Right kidney (tissue), 9 donors: ENCODE measurements at places on chromosomes 1 and 21.

GRCh38 chr1:171372418-171373084 is 58.6 kb downstream of the FMO4 start:
- DNase-seq: no peak

DNA sequence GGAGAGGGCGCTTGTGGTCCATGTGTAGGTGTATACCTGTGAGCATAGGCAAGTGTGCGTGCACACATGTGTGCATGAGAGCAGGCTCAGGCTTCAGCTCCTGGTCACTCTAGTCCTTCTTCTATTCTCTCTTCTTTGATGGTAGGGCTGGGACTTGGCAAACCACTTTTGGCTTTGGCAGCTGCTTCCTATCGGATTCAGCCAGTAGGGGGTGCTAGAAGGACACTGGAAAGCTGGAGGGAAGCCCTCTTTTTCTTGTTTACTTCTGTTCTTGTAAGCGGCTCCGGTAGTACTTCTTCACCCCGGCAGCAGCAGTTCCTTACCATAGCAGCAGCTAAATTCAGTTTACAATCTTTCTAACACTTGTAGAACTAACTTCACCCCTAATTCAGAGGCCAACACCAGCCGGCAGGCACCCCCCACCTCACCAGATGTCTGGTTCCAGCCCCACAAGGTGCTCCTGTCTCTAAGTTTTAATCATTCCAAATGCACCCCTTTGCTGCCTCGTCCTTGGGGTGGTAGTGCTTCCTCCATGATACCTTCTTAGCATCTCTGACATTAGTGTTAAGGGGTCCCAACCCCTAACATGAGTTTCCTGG is 25.1 kb downstream of the NENF start:
- DNase-seq: no peak

DNA sequence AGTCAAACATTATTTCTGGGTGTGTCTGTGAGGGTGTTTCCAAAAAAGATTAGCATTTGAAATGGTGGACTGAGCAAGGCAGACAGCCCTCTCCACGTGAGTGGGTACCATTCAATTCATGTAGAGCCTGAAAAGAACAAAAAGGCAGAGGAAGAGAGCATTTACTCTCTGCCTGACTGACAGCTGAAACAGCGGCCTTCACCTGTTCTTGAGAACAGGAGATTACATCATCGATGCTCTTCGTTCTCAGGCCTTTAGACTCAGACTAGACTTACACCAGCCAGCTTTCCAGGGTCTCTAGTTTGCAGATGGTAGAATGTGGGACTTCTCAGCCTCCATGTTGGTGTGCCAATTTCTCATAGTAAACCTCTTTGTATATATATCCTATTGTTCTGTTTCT is 302.3 kb downstream of the BACH1 start:
- no peak for DNase-seq

- no peak for DNase-seq
Measured at GRCh38 chr1:26287033-26287711, 7.3 kb downstream of the SH3BGRL3 start.

DNA sequence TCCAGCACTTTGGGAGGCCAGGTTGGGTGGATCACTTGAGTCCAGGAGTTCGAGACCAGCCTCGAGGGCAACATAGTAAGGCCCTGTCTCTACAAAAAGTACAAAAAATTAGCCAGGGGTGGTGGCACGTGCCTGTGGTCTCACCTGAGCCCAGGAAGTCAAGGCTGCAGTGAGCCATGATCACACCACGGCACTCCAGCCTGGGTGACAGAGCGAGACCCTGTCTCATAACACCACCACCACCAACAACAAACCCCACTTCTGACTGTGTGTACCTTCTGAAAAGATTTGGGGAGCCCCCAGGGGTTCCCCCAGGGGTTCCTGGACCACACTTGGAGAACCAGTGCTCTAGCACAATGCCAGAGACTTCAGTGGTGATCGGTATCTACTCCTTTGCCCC is 29.9 kb downstream of the NUAK2 start:
- DNase-seq: no peak

GRCh38 chr1:68384321-68384813 is 65.4 kb downstream of the RPE65 start:
- no peak for DNase-seq

DNA sequence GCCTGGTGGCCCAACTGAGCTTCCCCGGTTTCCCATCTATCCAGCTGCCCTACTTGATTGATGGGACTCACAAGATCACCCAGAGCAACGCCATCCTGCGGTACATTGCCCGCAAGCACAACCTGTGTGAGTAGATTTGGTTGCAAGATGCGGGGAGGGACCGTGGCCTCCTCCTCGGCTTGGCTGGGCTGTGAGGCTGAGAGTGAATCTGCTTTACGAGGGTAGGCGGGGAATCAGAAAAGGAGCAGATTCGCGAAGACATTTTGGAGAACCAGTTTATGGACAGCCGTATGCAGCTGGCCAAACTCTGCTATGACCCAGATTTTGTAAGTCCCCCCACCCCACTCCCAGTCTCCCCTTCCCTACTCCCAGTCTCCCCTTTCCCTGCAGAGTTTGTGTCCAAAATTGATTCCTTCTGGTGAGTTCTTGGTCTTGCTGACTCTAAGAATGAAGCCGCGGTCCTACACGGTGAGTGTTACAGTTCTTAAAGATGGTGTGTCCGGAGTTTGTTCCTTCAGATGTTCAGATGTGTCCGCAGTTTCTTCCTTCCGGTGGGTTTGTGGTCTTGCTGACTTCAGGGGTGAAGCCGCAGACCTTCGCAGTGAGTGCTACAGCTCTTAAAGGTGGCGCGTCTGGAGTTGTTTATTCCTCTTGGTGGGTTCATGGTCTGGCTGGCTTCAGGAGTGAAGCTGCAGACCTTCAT is 1.5 kb downstream of the GSTM2 start:
- no peak for DNase-seq

DNA sequence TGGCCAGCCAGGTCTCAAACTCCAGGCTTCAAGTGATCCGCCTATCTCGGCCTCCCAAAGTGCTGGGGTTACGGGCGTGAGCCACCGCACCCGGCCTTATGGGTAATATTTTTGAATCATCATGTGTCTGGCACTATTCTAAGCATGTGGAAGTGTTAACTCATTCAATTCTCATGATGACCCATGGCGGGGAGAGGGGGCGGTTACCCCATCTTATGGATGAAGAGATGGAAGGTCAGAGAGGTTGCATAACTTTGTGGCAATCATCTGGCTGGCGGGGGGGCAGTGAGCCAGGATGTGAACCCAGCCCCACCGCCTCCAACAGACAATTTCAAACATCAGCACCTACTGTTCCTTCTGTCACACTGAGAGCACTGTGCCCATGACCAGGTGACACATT is 11.5 kb upstream of the TAS1R2 start:
- no peak for DNase-seq

DNA sequence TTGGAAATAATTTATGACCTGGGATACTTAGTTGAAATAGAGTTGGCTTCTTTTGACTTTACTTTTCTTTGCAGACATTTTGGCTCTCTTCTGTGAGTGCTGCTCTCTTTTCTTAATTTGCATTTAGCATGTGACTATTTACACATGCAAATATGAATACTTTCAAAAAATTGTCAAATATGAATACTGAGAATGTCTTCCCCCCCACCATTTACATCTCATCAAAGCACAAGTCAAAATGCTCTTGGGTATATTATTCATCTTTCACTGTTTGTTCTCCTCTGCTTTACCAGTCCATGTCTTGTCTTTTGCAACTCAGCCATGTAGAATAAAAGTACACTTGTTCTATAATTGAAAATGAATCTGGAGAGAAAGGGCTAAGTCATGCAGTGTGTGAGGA is 126.5 kb downstream of the HHIPL2 start:
- no peak for DNase-seq

GRCh38 chr1:171622152-171622462 is at the start of gene MYOCOS:
TSS of gene MYOCOS (plus strand) at chr1:171622243. CDS start at chr1:171623884, 1,641 bp downstream.
- no peak for DNase-seq

GRCh38 chr1:213389061-213389581 is 338.1 kb downstream of the RPS6KC1 start:
- DNase-seq: no peak

DNA sequence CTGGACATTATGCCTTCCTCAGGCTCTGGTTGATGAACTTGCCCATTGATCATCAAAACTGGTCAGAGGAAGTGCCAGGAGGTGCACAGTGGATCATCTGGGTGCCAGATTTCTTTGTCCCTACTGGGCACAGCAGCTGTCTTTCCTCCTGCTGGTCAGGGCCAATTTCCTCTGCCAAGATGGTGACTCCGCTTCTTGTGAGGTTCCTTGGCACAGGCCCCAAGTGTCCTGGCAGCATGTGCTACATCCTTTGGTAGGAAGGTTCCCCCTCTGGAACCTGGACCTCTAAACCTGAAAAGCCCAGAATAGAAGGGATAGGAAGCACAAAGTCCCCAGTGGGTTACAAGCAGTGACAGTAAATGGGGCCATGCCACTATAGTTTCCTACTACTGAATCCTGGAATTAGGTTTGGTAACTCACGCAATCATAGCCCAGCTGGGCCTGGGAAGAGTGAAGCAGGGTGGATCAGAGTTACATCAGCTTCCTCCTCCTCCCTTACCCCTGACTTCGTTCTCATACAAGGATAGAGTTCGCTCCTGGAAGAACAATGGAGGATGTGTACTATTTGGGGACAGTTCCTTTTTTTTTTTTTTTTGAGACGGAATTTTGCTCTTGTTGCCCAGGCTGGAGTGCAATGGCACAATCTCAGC is 147.1 kb downstream of the CNIH3 start:
- DNase-seq: no peak

DNA sequence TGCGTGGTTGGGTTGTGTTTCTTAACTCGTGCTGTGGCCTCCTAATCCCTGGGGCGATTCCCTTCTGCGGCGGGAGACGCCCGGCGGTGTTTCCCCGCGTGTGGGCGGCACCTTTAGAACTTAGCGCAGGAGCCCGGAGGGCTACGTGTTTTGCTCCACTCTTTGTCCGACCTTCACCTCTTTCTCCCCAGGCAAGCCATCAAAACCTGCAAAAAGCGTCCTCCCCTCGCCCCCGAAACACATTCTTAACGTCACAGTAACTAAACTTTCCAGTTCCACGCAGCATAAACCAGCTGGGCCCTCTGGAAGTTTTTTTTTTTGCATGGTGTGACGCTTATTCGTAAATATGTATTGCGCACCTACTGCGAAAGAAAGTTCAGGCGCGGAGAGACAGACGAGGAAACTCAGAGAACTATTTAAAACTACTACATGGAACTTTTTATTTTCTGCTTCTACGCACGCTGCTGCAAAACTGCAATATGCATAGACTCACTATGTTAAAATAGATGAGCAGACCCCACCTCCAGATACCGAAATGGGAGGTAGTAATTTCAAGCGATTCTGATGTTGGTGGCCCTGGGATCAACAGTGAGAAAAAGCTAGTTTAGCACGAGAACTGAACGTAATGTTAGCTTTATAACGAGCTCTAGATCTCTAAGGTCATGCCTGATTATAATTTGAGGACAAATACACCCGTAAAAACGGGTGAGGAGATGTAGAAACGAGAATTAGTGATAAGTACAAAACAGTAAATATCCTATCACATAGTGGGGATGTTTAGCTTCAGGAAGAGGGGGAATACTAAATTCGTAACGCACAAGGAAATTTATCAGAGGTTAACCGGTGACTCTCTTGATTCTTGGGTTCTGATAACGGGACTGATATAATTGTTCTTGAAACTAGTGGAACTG is 920 bp downstream of the MTR start:
- DNase-seq: no peak

- DNase-seq: no peak
Measured at GRCh38 chr1:96688767-96689166, 32.8 kb upstream of the PTBP2 start.

GRCh38 chr21:42156690-42157605 is 62.0 kb upstream of the ABCG1 start:
- no peak for DNase-seq

DNA sequence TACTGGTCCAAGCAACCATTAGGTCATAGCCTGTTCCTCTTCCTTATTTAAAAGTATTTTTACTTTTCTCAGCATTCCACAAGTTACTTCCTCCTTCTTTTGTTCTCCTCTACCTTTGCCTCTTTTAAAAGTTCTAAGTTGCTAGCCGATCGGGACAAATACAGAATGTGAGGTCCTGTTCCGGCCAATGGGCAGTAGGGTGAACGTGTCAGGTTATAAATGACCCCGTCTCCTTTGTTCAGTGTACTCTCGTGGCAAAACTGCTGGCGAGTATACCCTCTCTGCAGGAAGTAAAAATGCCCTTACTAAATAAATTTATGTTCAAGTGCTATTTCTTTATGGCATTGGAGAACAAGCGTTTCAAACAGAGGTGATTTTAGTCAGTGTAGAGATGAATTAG is 2.5 kb downstream of the ADCY10 start:
- DNase-seq: no peak

- DNase-seq: no peak
Measured at GRCh38 chr1:182650678-182651338, 33.6 kb downstream of the RGS8 start.

- DNase-seq: no peak
Measured at GRCh38 chr1:209598227-209598626, 14.7 kb downstream of the CAMK1G start.

GRCh38 chr1:58649555-58649954 is 50.3 kb downstream of the MYSM1 start:
- DNase-seq: no peak

DNA sequence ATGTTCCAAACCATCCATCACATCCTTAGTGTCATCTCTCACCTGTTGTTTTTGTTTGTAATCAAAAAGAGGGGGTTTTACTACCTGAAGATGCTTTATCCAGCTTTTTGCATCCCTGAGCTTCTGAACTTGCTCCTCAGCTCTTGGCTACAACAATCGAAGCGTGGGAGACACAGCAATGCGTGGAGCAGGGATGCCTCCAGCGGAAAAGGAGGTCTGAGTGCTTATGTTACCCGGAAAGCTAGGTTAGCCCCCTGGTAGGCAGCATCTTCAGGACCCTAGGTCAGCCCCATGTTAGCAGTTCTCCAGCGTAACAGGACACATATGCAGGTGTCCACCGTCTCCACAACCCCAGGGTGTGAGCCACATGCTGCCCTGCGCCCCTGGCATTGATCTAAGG is 141.5 kb downstream of the RRAGC start:
- no peak for DNase-seq

DNA sequence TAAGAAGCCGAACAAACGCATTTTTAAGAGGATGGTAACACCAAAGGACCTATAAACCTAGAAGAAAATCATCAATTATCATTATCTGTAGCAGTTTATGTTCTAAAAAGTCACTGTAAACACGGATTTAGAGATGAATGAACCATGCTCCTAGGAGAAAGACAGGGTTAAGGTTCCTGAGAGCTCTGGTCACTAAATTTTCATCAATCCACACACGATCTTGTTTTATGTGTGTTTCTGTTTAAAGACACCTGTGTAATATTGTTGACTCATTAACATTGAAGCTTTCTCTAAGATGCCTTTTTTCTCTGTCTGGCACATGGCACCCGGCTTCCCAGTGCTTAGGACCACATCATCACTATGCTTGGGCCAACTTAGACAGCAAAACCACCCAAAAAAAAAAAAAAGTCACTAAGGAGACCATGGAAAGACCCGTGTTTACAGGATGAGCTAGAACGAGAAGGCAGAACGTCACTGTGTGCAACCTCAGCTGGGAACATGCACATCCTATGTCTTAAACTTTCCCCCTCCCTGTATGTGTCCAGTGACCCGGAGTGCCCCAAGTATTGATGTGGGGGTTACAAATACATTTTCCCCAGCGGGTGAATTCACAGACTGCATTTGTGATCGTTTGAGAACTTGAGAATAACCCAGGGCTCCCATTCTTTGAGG is 55.8 kb upstream of the PDE9A start:
- no peak for DNase-seq
